AG10803 (cell line): ENCODE measurements at places on chromosomes 7 and 10.

- peak; percentile 2 for DNase-seq
These were observed 124.8 kb downstream of the TSPAN12 start for GRCh38 chr7:120733143-120733542.

DNA sequence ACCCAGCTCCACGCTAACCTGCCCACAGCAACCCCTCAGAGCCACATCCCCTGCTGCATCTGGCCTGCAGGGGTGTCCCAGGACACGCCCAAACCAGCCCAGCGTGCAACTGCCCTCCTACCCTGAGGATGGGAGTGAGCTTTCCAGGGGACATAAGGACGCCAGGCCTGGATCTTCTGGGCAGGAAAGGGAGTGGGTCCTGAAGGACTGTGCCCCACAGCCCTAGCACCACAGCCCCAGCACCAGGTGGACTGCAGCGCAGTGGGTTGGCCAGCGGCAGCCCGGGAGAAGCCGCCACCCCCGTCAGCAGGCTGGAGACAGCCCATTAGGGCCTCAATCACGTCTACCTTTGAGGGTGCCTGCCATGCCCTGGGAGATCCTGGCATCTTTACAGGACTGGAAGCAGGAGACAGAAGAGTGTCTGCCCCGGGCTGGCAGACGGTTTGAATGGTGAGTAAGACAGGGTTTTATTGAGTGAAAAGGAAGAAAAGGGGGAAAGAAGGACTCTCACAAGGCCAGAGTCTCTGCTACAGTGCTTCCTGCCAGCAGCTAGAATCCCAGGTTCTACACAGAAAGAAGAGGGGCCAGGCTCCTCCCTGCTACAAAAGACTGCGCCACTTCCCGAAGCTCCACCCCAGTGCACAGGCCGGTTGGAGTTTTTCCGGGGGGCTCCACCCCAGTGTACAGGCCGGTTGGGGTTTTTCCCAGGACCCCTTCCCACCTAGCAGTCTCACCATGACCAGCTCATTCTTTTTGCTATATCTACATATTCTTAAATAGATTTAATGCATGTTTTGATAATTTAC lies 69.8 kb upstream of the KCTD7 start:
- DNase-seq: no peak

DNA sequence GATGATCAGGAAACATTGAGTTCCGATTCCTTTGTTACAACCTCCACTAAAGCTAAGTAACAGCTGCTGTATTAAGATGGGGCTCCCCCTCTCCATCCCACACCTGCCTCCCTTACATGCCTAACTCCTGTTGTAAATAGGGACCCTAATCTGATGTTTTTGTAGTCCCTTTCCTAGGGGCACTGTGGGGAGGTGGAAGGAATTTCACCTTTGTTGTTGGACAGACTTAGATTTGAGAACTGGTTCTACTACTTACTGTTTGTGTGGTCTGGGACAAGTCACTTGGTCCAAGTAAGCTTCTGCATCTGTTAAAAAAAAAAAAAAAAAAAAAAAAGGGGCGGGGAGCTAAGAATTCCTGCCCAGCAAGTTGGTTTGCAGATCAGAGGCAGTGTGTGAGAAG lies 42.6 kb downstream of the KIAA1217 start:
- no peak for DNase-seq

DNA sequence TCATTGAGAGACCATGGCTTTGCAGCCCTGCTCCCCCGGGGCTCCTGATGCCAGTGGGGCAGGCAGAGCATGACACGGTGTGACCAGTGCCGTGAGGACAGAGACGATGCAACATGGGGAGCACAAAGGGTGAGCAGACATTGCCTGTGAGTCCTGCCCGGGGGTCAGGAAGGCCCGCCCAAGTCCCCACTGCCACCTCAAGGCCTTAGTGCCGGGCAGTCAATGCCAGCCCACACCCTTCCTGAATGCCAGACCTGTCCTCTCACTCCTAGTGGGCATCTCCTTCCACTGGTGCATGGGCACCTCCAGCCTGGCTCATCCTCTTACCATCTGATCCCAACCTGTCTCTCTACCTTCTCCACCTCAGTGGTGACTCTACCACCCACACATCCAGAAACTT lies 157.9 kb upstream of the ZMIZ1 start:
- no peak for DNase-seq

DNA sequence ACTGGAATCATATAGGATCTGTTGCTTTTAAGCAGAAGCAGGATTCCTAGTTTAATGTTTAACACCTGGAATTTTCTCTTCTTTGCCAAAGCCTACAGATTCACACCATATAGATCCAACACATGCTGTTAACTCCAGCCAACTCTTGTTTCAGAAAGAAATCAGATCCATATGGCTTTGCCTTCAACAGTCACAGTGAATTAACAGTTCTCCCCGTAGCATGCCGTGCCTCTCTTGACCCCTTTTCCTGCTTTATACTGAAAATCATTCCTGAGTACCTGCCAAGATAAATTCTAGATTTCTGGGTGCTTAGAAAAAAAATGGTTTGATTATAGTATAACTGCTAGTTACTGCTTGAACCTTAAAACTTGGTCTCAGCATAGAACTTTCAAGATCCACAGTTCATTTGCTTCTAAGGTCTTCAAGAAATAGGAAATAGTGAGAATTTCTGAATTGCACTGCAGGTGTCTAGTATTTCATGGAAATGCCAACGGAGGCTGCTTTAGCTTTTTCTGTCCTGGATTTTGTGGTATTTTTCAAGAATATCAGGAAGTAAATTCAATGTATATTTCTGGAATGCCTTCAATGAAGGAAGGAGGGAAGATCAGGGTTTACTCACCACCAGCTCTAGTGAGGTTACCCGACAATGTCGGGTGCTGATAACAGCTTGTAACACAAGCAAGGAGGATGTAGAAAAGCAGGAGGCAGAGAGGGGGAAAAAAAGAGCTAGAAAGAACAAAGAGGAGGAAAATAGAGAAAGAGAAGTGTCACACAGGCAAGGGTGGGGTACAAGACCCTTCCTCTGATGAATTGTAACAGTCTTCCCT lies 6.6 kb downstream of the AASS start:
- DNase-seq: peak; percentile 28

DNA sequence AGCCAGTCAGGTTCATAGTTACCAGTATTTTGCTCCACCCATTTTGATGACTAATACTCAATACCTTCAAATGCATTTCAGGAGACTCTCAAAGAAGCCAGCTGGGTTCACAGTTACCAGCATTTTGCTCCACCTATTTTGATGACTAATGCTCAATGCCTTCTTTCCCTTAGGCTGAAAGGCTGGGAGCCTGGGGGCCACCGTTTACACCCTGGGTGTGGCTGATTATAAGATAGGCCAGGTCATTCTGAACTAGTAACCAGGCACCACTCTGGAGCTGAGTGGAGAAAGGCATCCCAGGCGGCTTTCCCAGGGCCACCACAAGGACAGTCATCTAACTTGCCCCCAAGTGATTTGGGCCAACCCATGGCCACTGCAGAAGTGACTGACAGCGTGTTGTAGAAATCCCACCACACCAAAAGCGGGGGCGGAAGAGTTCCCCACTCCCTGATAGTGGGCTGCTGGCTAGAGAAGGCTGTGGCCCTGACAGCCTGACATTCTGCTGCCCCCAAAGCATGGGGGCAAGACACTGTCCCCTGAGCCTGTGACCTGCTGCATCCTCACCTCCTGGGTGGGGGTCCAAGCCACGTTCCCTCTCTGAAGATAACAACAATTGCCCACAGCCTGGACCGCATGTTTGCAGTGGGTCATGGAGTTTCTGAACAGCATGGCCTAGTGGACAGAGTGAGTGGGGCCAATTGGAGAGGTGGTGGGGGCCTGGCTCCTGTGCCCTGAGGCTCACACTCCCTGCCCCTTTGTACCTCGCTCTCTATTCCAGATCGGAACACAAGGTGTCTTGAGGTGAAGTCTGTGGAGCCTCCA lies 23.0 kb upstream of the ZNF488 start:
- DNase-seq: peak; percentile 47

DNA sequence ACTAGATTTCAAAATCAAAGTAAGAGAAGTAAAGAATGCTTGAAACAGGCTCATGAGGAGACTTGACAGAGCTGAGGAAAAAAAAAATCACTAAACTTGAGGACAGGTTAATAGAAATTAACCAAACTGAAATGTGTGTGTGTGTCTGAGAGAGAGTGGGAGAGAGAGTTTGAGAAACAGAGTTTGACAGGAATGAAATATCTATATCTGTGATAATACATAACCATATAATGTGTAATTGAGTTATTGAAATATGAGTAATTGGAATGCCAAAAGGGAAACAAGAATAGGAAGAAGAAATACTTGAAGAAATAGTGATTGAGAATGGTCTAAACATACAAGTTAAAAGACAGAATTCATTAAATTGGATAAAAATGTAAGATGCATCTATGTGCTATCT lies 268.0 kb upstream of the CHRM2 start:
- no peak for DNase-seq

DNA sequence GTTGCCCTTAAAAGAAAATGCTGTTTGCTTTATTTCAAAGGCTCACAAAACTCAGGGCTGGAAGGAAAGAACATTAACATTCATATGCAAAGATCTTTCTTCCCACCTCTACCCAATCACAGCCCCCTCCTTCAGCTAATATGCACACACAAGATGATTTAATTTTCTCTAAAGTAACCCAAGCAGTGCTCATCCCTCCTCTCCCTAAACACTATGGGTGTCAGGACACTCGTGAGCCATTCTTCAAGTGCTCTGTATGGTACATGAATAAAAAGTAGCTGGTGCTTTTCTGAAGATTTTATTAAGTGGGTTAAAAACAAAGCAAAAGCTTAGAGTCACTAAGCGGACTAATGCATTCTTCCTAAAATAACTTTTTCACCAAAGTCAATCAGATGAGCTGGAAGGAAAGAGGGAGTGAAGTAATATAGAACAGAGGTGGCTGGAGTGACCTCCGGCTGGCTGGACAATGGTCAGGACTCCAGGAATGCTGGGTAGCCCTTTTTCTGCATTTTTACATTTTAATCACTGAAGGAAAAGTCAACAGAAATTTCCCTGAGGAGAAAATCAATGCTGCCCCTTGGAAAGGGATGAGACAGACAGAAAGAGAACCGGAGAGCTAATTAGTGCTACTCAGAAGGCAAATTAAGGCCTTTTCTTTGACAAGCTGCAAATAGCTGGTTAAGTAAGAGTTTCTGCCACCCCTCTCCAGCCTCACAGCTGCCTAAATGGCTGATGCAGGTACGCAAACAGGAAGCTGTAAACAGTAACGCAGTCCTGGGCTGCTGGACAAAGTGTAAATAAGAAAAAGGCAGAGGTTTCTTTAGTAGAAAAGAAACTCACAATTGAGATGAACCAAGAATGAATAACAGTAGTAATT lies 6.6 kb downstream of the DGKI start:
- DNase-seq: no peak

DNA sequence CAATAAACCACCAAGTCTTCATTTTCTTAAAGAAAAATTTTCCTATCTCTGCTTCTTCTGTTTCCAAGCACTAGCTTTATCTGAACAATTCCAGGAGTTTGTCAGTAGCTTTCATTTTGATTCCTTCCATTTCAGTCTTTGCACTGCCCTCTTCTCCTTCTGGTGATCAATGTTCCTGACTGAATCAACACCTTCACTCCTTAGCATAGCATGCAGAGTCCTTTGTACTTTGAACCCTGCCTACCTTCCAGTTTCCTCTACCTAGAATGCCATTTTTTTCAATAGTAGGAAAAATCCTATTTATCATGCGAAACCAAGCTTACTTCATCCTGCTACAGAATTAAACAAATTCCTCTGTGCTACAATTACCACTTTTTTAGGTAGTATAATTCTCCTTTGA lies 1.9 kb upstream of the C10orf88 start:
- DNase-seq: no peak

- DNase-seq: no peak
These were observed 551 bp downstream of the KCND2 start for GRCh38 chr7:120273476-120273975.

- no peak for DNase-seq
These were observed 19.2 kb upstream of the PRKAG2 start for GRCh38 chr7:151896086-151896485.

GRCh38 chr7:70033226-70033625 lies 435.0 kb downstream of the AUTS2 start:
- DNase-seq: no peak

DNA sequence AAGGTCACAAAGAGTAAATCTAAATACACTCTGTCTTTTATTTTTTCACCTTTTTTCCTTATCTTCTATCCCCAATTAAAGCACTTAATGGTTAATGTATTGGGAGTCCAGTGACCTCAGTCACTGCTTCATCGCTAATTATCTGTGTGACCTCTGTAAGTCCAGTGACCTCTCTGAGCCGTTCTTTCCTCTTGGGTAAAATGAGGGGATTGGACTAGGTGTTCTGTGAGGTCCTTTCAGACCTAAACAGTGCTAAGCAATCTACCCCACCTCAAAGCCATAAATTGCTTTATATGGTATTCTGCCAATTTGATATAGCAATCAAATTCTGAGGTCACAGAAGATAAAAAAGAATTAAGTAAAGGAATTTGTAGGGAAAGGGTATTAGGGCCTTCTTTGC lies 3.9 kb upstream of the SFMBT2 start:
- DNase-seq: no peak

DNA sequence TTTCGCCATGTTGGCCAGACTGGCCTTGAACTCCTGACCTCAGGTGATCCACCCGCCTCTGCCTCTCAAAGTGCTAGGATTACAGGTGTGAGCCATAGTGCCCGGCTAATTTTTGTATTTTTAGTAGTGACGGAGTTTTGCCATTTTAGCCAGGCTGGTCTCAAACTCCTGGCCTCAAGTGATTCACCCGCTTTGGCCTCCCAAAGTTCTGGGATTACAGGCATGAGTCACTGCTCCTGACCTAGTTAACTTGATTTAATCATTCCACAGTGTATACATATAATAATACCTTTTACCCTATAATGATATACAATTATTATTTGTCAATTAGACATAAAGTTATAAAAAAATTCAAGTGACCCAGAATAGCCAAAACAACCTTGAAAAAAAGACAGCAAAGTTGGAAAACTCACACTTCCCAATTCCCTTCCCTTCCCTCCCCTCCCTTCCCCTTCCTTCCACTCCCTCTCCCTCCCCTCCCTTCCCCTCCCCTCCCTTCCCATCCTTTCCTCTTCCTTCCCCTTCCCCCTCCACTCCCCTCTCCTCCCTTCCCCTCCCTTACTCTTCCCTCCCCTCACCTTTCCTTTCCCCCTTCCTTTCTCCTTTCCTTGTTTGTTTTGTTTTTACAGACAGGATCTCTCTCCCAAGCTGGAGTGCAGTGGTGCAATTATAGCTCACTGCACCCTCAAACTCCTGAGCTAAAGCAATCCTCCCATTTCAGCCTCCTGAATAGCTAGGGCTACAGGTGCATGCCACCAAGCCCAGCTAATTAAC lies 14.8 kb upstream of the ZMIZ2 start:
- peak; percentile 71 for DNase-seq

- DNase-seq: no peak
These were observed 694.8 kb downstream of the PHTF2 start for GRCh38 chr7:78493401-78493800.

- peak; percentile 72 for DNase-seq
These were observed 88.5 kb upstream of the ATP6V0A4 start for GRCh38 chr7:138886501-138886917.
